Amygdala (tissue), 56 donors: ENCODE measurements at places on chromosomes 16 and 17.

DNA sequence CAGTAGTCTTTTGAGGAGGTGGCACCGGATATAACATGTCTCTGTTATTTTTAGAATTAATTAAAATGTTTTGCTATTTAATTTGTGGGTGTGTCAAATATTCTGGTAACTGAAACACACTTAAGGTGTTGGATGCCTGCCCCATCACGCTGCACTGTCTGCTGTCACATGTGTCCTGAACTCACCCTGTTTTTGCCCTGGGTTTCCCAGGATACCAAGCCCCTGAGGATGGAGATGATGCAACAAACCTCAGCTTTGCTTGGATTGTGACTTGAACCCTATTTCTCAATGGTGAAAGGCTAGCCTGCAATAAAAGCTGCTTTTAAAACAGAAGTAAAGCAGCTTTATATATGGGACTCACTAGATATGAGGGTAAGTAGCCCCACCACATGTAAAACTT is 11.5 kb upstream of the DUSP14 start:
- DNase-seq = no peak

GRCh38 chr17:41529491-41529915 is 1.4 kb upstream of the KRT19 start:
- DNase-seq = no peak

- no peak for DNase-seq
Observed at GRCh38 chr17:43396491-43397060, 2.2 kb upstream of the ARL4D start.

GRCh38 chr16:19366391-19366790 is 51.3 kb upstream of the TMC5 start:
- no peak for DNase-seq
